T-helper 22 cell (primary cell): ENCODE measurements at places on chromosomes 11 and 22.

DNA sequence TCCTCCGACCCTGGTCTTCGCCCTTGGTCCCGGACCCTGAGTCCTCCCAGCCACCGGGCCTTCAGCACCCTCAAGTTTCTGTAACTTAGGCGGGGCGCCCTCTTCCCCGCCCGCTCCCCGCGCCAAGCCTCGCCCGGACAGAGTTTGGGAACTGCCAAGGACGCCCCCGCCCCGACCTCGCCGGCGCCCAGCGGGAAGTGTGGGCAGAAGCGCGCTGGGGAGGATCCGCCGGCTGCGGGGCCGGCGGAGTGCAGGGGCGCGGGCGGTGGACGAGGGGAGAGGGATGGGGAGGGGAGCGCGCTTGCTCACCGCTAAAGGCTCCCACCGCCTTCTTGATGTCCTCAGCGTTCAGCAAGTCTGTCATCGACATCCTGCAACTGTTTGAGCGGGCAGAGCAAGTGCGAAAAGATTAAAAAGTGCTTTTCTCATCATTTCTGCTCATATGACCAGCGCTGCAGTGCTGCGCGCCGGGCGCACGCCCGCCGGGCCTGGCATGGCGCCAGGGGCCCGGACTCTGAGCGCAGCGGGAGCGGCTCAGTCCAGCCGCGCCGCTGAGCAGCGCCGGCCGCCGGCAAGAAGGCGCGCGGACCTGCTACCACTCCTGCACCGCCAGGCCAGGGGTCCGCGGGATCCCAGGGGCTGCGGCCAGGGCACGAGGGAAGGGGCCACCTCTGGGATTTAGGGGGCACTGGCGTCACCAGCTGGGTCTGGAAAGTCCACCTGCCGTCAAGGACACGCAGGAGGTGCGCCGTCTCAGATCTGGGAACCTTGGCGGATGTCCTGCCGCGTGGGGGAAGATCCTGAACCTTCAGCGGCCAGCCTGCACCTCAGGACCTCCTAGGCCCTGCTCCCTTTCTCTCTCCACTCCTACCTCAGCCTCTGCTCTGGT lies at the start of gene PVALB:
Gene PVALB (minus strand): TSS at position 400 of the 889 bp plus-strand sequence. CDS start 30 bp downstream, at position 370.
- DNase-seq, result no peak

- no peak for DNase-seq
Observed at GRCh38 chr11:24312464-24313238, 184.2 kb upstream of the LUZP2 start.

DNA sequence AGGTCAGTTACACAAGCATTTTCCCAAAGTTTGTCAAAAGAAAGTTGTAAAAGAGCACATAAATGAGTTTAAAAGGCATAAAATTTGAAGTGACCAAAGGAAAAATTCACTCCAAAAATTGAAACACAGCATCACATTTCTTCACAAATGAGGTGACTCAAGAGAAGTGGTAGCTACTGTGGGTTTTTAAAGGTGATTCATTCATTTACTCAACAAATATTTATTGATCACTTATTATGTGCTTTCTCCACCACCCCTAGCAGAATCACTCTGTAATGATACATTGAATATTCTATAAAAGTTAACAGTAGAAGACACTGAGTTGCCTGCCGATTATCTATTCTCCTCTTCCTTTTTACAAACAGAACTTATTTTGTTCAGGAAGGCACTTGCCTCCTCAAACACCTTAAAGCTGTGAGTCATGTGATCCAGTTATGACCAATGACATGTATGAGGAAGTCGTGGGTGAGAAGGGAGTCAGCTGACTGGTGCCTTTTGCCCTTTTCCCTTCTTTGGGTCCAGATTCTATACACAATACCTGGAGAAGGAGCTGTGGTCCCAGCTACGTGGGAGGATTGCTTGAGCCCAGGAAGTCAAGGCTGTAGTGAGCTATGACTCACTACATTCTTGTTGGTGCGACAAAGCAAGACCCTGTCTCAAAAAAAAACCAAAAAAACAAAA lies 67.7 kb upstream of the CLNS1A start:
- DNase-seq, result no peak

DNA sequence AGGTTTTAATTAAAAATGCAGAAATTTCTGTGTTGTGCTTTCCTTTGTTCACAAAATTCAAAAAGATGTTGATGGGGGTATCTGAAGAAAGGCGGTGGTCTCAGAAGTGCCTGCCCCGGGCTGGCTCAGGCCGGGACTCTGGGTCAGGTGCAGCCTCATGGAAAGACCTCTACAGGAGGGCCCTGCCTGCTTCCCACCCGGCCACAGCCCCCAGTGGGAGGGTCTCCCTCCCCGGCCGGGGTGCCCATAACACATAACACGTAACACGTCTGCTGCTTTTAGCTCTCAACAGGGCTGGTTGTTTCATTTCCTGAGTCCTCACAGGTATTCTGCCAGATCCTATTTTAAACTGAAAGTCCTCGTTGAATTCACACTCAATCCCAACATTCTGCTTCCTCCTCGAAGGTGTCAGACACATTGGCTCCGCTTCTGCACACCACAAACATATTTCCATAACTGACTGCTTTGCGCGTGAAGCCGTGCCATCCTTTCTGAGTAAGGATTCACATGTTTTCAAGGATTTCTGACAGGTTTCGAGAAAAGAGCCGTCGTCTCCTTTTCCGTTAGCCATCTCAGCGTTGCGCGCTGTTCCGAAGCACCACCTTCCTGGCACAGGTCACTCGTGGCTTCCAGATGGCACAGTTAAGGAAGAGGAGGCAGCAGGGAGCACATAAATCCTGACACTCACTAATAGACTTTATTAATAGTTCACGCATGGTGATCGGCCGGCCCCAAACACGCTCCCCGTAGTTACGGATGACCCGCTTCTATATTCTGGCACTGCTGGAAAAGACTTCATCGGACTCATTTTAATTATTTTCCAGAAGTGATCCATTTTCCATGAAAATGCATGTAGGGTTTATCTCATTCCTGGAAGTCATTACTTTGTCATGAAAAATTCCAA lies 569.3 kb downstream of the BRD1 start:
- no peak for DNase-seq

DNA sequence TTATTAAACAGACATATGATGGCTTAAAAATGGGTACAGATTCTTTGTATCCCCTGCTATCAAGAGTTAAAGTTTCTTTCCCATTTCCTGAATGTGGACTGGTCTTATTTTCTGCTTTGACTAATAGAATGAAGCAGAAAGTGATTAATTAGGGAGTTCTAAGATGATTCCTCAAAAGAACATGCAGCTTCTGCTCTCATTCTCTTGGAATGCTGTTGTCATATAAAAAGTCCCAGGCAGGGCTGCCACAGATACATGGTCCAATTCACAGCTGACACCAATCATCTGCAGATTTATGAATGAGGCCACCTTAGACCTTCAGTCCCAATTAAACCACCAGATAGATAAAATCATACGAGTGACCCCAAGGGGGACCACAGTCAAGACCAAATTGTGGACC lies 844.5 kb upstream of the RAG2 start:
- DNase-seq, result no peak

GRCh38 chr11:102377891-102378290 lies 30.9 kb downstream of the BIRC2 start:
- DNase-seq, result no peak

DNA sequence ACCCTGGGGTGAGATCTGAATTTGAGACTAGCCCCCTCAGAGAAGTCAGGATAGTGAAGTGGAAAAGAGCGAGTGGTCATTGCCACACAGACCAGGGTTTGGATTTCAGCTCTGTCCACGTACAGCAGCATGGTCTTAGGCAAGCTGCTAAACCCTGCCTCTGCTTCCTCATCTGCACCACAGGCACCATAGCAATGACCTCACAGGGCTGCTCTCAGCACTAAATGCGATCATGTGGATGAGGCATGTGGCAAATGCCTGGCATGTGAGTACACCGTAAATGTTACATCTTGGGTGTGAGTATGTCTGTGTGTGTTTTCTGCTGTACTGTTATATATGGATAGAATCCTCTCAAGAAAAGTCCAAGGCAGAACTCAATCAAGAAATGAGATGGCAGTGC lies 15.8 kb downstream of the NAV2 start:
- DNase-seq, result no peak

- DNase-seq, result no peak
Observed at GRCh38 chr11:84524422-84525051, 1102.6 kb downstream of the DLG2 start.

GRCh38 chr11:69874984-69875624 lies 55.9 kb upstream of the FGF3 start:
- DNase-seq, result no peak

GRCh38 chr11:101434026-101434643 lies 149.7 kb downstream of the TRPC6 start:
- no peak for DNase-seq

GRCh38 chr11:59918987-59919589 lies 19.1 kb upstream of the OOSP1 start:
- no peak for DNase-seq

GRCh38 chr22:39574779-39575551 lies 4.4 kb downstream of the CACNA1I start:
- DNase-seq, result no peak

GRCh38 chr11:63530021-63530420 lies 6.6 kb upstream of the PLAAT4 start:
- DNase-seq, result no peak
